ENCODE measurements at places on chromosomes 11 and 22. TPM values are rescaled to one million over a fixed set of nuclear protein-coding genes. Genes with fewer than 3 reads are reported as not detected.

DNA sequence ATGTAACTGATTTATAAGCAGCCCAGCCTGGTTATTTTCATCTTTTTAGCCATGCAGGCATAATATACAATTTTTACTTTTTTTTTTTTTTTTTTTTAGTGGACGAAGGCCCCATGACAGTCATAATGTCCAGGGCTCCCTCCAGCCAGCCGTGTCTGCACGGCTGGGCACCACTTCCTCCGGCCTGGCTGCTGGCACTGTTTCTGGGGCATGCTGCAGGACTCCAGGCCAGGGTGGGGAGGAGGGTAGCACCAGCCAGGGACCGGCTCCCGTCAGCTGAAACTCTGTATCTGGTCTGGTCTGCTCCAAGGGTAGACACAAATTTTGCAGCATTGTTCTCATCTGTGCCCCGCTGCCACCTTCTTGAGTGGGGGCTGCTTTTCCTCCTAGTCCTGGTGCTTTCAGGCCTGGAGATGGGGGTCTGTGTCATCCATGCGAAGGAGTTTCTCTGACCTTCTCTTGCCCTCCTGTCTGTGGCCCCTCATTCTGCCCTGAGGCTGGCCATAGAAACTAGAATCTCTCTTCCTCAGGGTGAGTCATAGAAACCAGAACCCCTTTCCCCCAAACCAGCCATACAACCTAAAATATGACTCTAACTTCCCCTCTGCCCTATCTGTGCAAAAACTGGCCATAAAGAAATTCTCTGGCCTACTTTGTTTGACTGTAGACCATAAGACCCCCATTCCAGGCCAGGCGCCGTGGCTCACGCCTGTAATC is 9.2 kb upstream of the RRP7A start:
- H3K36me3 ChIP-seq = no peaks in the 10 kb centered on the region
- peaks cover 12% of the 10 kb centered on the region for H3K4me1 ChIP-seq
- no peak for DNase-seq
- H3K27ac ChIP-seq = no peak overlapping the region
- peaks cover 38% of the 10 kb centered on the region for H3K27me3 ChIP-seq

Gene PGA4
- not detected for total RNA-seq

GRCh38 chr22:45246060-45246985 is 5.6 kb upstream of the KIAA0930 start:
- peaks cover 20% of the 10 kb centered on the region for H3K4me1 ChIP-seq
- H3K27ac ChIP-seq = peak overlapping the region; percentile 86
- no peaks in the 10 kb centered on the region for H3K27me3 ChIP-seq
- peak; percentile 91 for DNase-seq
- no peaks in the 10 kb centered on the region for H3K36me3 ChIP-seq

Gene ABCG4
- 0.13 TPM for total RNA-seq

DNA sequence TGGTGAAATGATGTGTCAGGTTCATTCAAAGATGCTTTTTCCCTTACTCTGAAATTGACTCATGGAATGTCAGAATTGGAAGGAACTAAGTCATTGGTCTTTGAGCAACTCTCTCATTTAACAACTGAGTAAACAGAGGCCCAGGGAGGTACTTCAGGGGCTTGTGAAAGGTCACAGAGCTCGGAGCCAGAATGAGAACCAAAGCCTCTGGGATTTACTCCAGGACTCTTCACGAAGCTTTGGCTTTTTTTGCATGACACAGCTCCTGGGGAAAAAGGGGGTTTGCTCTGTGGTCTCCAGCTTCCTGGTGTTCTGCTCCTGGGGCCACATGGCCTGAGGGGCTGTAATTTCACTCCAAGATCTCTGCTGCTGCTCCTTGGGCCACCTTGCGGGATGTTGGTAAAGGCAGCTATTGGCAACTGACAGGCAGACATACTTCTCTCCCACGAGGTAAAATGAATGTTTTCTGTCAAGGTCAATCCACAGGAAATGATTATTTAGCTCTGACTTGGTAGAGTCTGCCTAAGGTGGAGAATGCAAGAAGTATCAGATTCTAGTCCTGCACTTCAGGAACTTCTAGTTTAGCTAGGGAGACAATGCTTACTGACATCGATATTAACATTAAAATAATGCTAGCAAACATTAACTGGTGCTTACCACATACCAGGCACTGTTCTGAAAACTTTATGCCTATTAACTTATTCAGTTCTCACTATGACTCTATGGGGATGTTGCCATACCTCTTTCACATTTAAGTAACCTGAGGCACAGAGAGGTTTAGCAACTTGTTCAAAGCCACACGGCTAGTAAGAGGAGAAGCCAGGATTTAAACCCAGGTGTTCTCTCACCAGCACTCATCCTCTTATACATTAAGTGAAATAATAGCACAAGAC is 16.1 kb downstream of the PKNOX2 start:
- peaks cover 26% of the 10 kb centered on the region for H3K27me3 ChIP-seq
- no peaks in the 10 kb centered on the region for H3K4me1 ChIP-seq
- H3K4me3 ChIP-seq = no peak overlapping the region
- H3K36me3 ChIP-seq = no peaks in the 10 kb centered on the region

DNA sequence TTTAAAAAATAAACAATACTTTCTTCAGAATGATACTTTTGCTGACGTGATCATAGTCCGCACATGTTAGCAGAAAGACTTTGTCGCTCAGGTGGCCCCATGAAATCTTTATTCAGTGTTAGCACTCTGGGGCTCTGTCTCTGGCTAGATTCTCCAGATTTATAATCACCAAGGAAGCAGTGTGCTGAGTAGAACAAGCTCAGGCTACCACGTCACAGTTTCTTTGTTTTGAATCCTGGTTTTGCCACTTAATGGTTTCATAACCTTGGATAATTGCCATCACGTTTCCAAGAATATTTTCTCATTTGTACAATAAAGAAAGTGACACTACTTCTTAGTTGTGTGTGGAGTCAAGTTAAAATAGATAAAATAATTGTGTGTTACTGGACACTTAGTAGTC is 3.9 kb upstream of the MUC15 start:
- DNase-seq = no peak
- H3K4me3 ChIP-seq = no peak overlapping the region
- H3K27me3 ChIP-seq = no peaks in the 10 kb centered on the region

GRCh38 chr22:36790648-36791047 is 14.7 kb upstream of the IFT27 start:
- no peaks in the 10 kb centered on the region for H3K36me3 ChIP-seq
- H3K4me1 ChIP-seq = no peaks in the 10 kb centered on the region
- DNase-seq = no peak
- H3K27me3 ChIP-seq = peaks cover 67% of the 10 kb centered on the region

DNA sequence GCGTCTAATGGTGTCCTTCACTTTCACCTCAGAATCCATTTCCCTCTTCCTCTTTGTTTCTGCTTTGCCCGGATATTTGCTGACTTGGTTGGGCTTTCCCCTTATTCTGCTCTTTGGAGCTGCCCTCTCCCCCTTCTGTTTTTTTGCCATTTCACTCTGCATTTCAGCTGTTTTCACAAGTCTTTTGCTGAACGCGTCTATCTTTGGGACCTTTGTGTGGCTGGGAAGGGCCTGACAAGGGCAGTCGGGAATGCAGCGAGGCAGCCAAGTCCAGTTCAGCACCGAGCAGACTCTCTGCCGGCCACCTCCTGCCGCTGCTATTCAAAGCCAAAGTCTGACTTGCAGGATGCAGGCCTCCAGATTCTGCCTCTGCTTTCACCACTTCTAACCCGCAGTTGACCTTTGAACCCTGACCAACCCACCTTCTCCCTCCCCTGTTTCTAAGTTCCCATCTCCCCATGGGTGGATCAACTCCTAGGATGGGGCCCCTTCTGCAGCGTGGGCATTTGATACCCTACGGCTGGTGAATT is 38.2 kb downstream of the FEZ1 start:
- peaks cover 9% of the 10 kb centered on the region for H3K4me1 ChIP-seq
- peaks cover 4% of the 10 kb centered on the region for H3K27me3 ChIP-seq
- DNase-seq = peak; percentile 62
- H3K36me3 ChIP-seq = no peaks in the 10 kb centered on the region
- peak overlapping the region; percentile 47 for H3K4me3 ChIP-seq

DNA sequence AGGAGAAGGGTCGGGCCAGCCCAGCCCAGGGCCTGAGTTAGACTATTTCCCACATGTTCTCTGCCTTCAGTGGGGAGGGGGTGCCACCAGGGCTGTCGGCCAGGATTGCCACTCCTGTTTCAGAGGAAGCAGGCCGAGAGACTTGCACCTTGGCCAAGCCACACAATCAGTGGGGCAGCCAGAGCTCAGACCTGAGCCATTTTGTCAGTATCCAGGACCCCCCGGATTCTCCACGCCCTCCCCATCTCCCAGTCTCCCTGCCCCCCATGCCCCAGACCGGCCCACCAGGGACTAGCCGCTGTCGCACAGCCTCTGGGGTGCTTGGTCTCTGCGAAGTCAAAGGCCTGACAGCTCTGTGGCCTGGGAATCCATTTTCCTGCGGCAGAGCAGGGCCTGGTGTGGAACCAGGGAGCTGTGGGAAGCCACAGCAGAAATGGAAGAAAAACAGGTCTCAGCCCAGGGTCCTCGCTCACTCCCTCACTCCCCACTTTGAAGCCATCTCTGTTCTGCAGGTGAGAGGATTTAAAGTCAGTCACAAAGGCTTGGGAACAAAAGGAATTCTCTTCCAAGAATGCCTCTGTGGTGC is 25.5 kb upstream of the MGAT3 start:
- no peaks in the 10 kb centered on the region for H3K36me3 ChIP-seq
- peaks cover 12% of the 10 kb centered on the region for H3K4me1 ChIP-seq
- no peaks in the 10 kb centered on the region for H3K27me3 ChIP-seq

- H3K27ac ChIP-seq = no peak overlapping the region
- no peak overlapping the region for H3K4me3 ChIP-seq
- peaks cover 16% of the 10 kb centered on the region for H3K36me3 ChIP-seq
- DNase-seq = no peak
Observed at GRCh38 chr11:2977113-2977512, 15.0 kb downstream of the NAP1L4 start.

GRCh38 chr11:117613521-117613920 is 183.5 kb downstream of the DSCAML1 start:
- peaks cover 23% of the 10 kb centered on the region for H3K27me3 ChIP-seq
- H3K4me1 ChIP-seq = peaks cover 6% of the 10 kb centered on the region
- no peak overlapping the region for H3K4me3 ChIP-seq
- no peak for DNase-seq
- no peak overlapping the region for H3K27ac ChIP-seq
- no peaks in the 10 kb centered on the region for H3K36me3 ChIP-seq

DNA sequence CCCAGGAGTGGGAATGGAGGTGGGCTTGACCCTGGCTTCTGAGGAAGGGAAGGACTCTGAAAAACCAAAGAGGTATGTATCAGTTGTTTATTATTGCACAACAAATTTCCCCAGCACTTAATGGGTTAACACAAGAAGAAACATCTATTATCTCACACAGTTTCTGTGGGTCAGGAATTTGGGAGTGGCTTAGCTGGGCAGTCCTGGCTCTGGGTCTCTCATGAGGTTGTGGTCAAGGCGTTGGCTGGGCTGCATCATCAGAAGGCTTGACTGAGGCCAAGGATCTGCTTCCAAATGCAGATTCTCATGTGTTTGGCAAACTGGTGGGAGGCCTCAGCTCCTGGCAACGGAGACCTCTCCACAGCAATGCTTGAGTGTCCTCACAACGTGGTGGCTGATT is 17.5 kb upstream of the SMIM38 start:
- peaks cover 15% of the 10 kb centered on the region for H3K4me1 ChIP-seq
- DNase-seq = peak; percentile 51
- peaks cover 5% of the 10 kb centered on the region for H3K27me3 ChIP-seq
- H3K4me3 ChIP-seq = no peak overlapping the region
- H3K36me3 ChIP-seq = peaks cover 25% of the 10 kb centered on the region

DNA sequence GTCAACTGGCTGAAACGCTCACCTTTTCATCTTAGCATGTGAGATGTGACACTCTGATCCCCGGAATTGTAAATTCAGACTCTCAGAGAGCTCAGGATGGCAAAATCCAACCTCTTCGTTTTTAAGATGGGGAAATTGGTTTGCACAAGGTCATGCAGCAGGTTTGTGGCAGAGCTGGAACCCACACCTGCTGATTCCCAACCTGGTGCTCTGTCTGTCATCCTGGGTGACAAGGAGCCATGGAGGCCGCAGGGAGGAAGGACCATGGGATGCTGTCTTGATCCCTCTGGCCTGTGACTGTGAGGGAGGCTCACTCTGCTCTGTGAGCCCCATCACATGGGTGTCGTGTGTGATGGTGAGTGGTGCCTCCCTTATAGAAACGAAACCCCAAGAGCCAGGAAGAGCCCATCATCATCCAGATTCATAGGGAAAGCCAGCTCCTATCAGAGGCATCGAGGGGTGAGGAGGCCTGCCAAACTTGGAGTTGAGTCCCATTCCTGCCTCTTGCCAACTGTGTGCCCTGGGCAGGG is 87.4 kb upstream of the SYT13 start:
- H3K4me1 ChIP-seq = no peaks in the 10 kb centered on the region
- no peaks in the 10 kb centered on the region for H3K36me3 ChIP-seq
- H3K4me3 ChIP-seq = no peak overlapping the region
- H3K27me3 ChIP-seq = peaks cover 56% of the 10 kb centered on the region
- no peak for DNase-seq

Gene C1QTNF4
- total RNA-seq = not detected

Gene APOA4
- total RNA-seq = not detected

DNA sequence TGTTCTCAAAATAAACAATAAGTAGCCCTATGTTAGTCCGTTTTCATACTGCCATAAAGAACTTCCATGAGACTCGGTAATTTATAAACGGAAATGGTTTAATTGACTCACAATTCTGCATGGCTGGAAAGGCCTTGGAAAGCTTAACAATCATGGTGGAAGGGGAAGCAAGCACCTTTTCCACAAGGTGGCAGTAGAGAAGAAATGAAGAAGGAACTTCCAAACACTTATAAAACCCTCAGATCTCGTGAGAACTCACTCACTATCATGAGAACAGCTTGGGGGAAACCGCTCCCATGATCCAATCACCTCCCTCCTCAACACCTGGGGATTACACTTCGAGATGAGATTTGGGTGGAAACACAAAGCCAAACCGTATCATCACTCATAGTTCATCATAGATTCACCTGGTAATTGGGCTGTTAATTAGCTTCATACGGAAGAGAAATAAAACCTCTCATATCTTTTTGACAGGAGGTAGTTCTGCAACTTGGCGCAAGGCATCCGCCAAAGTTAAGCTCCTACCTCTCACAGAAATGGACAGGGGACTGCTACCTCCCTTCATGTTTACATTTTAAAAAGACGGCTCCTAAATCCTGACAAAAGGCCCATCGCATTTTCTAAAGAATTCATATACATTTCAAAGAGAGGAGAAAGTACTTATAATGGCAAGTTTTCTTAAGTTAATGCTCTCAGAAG is 49.0 kb downstream of the MUC15 start:
- no peaks in the 10 kb centered on the region for H3K36me3 ChIP-seq
- peak; percentile 17 for DNase-seq
- no peaks in the 10 kb centered on the region for H3K27me3 ChIP-seq
- peaks cover 5% of the 10 kb centered on the region for H3K4me1 ChIP-seq
- H3K4me3 ChIP-seq = peak overlapping the region; percentile 68

Gene ABCC8
- not detected for total RNA-seq

Data from HFFc6 (cell line).